ENCODE measurements at places on chromosomes 3 and 15.

GRCh38 chr3:119296727-119297122, 2.5 kb downstream of the ARHGAP31 start:
- DNase-seq = no peak

DNA sequence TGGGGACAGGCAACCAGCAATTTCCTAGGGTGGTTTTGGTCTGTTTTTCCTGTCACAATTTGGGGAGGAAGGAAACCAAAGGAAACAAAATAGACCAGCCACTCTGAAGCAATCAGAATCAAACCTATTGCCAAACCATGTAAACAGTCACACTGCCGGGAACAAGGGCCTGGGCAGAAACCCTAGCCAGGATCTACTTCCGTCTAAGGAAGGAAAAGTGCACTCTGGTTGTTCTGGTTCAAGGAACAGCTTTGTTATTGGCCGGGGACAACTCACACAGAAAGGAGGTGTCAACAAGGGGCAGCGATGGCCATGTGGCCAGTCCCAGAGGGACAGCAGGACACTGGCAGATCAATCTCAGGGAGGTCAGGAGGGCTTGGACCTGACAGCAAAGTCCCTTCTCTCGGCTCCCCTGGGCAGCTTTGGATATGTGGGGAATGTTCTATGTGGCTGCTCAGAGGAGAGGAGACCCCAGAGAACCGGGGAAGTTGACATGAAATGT, 17.5 kb upstream of the RAD18 start:
- no peak for DNase-seq

GRCh38 chr3:40969756-40970466, 229.4 kb upstream of the CTNNB1 start:
- DNase-seq = no peak

DNA sequence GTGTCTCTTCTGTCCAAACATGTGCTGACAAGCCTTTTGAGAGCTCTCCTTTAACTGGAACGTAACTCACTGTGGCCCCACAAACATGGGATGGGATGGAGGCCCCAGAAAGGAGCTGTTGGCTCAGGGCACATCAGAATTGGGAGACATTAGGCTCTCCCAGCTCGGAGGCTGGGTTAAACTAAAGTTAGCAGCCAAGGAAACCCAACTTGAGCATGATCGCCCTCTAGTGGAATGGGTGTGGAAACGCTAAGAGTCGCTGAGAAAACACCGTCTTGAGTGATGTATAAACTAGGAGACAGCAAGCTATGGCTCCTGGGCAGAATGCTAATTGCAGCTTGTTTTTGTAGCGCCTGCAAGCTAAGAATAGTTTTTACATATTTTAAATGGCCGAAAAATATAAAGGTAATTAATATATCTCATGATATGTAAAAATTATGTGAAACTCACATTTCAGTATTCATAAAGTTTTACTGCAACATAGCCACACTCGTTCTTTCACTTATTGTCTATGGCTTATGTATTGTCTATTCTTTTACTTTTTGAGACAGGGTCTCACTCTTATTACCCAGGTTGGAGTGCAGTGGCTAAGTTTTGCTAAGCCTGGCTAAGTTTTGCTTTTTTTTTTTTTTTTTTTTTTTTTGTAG, 138.8 kb upstream of the HACD2 start:
- no peak for DNase-seq

GRCh38 chr3:11570251-11570650, 73.5 kb downstream of the VGLL4 start:
- no peak for DNase-seq

- no peak for DNase-seq
Observed at GRCh38 chr3:164620423-164620822, 457.9 kb downstream of the SI start.

DNA sequence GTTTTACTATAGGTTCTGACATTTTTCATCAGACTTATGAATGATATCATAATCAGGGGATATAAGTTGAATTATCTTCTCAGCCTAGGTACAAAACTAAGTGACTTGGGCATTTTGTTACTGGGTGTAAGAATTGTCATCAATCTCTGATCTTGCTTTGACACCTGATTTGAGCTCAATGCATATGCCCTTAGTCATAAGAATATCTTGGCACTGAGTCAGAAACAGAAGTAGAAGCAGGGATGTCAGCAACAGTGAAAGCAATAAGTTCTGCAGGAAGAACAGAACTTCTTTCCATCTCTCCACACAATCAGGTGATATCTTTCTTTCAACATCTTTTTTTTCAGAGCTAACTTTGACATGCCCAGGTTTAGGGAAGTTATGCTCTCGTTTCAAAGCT, 14.6 kb downstream of the SLITRK3 start:
- no peak for DNase-seq

DNA sequence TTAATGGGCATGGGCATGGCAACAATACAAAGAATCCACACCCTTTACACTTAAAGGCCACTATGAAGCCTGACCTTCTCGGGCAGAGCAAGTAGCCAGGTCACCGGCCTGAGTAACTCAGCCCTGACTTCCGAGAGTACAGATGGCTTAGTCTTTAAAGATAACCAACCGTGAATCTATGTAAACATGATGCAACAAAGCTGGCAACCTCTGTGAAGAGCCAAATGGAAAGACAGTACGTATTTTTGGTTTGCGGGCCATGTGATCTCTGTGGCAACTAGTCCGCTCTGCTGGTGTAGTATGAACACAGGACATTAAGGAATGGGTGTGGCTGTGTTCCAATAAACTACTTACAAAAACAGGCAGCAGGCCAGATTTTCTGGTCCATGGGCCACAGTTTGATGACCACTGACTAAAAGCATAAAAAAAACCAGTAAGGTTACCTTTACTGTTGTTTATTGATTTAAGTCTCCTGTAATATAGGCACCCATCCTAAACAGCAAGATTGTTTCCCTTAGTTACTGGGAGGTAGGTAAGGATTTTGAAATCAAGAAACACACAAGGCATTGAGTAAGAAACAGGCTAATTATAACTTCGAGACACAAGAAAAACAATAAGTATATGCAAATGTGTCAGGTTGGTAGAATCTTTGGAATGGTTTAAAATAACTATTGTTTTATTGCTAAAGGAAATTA, 14.5 kb downstream of the RIOX2 start:
- DNase-seq = no peak

- DNase-seq = no peak
Observed at GRCh38 chr3:187082758-187083375, 56.4 kb downstream of the RPL39L start.

GRCh38 chr15:79340315-79340602, 29.3 kb downstream of the TMED3 start:
- no peak for DNase-seq

GRCh38 chr3:155334914-155335723, 41.6 kb upstream of the STRIT1 start:
- no peak for DNase-seq

DNA sequence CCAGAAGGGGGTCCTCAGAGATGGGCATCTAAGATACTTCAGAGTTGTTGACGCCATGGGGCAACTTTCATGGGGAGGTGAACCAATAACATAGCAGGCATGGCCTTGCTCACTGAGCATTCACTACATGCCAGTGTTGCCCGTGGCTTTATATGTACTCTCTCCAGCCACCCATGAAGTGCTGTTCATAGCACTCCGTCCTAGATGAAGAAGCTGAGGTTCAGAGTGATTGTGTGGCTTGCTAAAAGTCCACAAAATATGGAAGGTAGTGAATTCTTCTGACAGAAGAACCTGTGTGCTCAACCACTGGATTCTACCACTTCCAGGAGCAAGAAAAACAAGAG, 9.8 kb upstream of the SEMA4B start:
- no peak for DNase-seq

- DNase-seq = no peak
Observed at GRCh38 chr3:50146316-50146901, 8.7 kb upstream of the SEMA3F start.
